Neural progenitor cell (in vitro differentiated cells): ENCODE measurements at places on chromosomes 16 and 17. TPM values are rescaled to one million over a fixed set of nuclear protein-coding genes. Genes with fewer than 3 reads are reported as not detected.

The SGCA gene
- total RNA-seq = 1.5 TPM in 1 of 2 replicates, not detected in the other

The JUP gene
- 28.5 and 91.8 TPM in 2 replicates for total RNA-seq

The TNFSF12 gene
- total RNA-seq = 0.75 and 2.4 TPM in 2 replicates

The KRT12 gene
- total RNA-seq = not detected in 2 replicates

The RILP gene
- total RNA-seq = 0.13 and 2.8 TPM in 2 replicates

The SLC6A2 gene
- total RNA-seq = not detected in 2 replicates

The MAPK7 gene
- 12.2 and 20.7 TPM in 2 replicates for total RNA-seq

DNA sequence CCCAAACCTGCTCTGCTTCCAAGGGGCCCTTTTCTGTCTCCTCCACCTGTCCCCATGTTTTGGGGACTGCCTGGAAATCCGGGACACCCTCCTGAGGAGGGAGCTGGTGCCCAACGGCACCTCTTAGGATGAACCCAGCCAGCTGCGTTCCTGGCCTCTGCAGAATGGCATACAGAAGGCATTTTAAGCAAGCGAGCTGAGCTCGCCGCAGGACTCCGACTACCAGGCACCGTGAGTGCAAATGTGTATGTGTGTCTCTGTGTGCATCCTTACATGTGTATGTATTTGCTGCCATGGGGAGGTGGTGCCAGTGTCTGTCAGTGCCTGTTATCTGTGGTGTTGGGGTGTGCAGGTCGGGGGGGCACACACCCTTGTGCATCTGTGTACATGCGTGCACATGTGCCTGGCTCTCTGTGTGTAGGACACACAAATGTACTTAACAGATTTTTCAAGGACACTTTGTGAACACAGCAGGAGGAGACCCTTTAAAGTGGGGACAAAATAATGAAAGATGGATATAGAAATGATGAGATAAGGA, 39.3 kb downstream of the ABAT start:
- DNase-seq = peak; percentile 31

DNA sequence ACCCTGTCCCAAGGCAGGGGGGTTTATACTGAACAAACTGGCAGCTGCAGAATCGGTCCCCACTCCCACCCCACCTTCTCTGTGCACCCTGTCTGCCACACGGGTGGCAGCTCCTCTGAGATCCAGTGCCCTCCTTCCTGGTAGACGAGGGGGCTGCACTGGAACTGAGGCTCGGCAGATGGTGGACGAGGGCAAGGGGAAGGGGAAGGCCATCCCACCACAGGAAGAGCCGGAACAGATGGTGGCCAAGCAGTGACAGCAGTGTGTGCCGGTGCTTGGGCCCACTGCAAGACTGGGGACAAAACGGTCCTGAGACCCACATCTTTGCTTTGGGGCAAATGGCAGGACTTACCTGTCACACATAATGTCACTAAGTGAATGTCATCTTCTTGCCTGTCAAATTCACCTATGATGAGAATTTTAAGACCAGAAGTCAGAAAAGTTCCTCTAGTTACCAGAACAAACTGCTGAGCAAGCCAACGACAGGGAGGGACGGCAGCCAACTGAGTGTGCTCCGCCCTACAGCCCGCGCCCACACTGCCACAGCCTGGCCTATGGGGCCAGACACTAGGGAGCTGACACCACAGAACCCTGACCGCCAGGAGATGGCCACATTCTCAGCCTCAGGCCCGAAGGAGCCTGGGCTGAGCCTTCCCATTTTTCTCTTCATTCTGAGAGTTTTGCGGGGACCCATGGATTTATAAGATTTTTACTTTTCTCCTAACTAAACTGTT, 14.4 kb downstream of the NTAN1 start:
- DNase-seq = peak; percentile 29

DNA sequence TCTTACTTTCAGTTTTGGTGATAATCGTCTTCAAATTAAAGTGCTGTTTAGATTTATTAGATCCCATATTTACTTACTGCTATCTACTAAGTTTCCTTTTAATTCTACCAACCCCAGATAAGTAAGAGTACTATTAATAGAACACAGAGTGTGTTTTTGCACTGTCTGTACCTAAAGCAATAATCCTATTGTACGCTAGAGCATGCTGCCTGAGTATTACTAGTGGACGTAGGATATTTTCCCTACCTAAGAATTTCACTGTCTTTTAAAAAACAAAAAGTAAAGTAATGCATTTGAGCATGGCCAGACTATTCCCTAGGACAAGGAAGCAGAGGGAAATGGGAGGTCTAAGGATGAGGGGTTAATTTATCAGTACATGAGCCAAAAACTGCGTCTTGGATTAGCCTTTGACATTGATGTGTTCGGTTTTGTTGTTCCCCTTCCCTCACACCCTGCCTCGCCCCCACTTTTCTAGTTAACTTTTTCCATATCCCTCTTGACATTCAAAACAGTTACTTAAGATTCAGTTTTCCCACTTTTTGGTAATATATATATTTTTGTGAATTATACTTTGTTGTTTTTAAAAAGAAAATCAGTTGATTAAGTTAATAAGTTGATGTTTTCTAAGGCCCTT, 56.8 kb downstream of the HLF start:
- no peak for DNase-seq

DNA sequence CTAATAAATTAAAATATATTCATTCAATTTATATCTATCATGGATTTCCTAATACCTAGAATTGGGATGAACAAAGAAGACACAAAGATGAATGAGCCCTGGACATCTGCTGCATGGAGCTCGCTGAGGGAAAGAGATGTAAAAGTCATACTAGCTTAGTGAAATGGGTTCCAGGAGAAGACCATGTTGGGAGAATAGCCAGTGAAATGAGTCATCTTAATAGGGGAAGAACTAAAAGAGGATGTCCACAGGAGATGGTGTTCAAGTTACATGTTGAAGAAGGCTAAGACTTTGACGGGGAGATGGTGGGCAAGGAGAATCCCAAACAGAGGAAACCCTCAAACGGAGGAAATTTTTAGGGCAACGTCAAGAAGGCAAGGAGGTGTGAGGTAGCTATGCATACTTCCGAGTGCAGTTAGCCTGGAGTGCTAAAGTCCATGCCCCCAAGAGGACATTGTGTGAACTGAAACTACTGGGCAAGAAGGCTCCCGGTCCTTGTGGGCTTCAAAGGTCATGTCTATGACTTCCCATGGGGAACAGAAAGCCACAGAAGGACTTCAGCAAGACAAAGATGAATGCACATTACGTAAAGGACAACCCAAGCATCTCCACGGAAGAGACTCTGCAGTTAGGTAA, 220.5 kb upstream of the CDH11 start:
- DNase-seq = peak; percentile 2

DNA sequence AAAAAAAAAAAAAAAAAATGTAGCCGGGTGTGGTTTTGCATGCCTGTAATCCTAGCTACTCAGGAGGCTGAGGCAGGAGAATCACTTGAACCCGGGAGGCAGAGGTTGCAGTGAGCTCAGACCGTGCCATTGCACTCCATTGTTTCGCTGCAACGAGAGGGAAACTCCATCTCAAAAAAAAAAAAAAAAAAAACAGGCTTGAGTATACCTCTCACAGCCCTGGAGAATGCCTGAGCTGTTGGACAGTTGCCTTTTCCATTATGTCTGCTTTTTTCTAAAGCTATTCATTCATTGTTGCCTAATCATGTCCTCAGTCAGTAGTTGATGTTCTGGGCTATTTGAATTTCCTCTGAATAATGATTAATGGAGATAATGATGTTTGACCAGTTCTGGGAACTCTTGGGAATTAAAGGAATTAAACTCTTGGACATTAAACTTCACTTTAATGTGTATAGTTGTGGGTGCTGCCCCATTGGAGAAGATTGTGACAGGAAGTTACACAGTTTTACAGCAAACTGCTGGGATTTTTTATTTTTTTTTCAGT, 11.8 kb downstream of the HMOX2 start:
- DNase-seq = no peak

DNA sequence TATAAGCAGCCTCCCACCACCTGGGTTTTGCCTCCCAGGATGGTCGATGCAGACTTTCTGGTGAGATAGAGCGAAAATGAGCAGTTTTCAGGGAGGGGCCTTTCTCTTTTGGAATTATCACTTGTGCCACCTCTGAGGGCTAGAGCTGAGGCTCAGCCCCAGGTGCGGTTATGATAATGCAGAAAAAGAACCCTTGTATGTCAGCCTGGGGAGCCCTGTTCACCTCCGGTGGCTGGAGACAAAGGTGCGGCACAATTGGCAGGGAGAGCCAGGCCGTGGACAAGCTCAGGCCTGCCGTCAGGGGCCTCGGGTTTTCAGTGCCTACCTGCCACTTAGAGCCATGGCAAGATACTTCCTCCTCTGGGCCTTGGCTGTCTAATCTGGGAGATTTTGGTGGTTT, 4.4 kb downstream of the SCPEP1 start:
- no peak for DNase-seq

- no peak for DNase-seq
Measured at GRCh38 chr17:62898239-62898864, 67.7 kb upstream of the TANC2 start.

DNA sequence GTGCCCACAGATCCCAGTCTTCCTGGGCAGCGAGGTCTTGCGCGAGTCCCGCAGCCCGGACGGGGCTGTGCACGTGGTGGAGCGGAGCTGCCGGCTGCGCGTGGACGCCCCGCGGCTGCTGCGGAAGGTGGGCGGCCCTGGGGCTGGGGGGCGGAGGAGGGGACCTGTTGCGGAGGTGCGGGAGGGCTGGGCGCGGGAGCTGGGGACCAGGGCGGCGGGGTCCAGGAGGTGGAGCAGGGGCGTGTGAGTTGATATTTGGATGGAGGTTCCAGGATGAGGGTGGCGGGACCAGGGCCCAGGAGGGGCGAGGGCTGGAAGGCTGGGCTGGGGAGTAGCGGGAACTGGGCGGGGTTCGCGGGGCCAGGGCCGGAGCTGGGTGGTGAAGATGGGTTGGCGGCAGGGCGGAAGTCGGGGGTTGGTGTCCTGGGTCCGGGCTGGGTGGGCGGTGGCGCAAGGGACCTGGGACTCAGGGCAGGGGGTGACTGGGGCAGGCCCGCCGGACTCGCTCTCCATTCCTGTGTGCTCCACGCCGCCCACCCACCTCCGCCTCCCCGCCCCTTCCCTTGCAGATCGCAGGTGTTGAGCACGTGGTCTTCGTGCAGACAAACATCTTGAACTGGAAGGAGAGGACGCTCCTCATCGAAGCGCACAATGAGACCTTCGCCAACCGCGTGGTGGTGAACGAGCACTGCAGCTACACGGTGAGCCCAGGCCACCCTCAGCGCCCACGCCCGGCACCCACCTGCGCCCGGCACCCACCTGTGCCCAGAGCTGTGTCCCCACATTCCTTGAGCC, 29.6 kb downstream of the SEC14L5 start:
- DNase-seq = peak; percentile 40

DNA sequence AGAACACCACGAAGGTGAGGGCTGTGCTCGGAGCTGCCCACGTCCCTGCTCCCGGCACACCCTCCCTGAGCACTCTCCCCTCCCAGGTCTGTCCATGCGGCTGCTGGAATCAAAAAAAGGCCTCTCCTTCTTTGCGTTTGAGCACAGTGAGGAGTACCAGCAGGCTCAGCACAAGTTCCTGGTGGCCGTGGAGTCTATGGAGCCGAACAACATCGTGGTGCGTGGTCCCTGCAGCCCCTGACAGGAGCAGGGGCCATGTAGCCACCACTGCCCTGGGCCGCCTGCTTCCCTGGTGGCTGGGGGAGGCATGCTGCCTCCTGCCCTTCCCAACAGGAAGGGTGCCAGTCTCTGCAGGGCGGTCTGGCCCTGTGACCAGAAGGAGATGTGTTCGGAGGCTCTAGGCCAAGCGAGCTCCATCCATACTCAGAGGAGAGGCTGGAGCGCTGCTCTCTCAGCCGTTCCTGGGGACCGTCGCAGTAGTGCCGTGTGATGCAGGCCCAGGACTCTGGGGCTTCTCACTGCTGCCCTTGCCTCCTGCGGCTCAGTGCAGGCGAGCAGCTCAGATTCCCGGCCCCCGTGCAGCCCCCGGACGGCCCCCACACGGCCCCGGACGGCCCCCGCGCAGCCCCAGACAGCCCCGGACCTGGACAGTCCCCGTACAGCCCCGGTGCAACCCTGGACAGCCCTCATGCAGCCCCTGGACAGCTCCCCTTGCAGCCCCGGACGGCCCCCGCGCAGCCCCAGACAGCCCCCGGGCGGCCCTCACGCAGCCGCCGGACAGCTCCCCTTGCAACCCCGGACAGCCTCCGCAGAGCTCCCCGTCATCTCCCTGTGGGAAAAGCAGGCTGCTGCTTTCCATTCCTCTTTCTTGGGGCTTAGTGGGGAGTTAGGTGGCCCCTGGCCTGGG, 20.5 kb downstream of the TCF25 start:
- no peak for DNase-seq

DNA sequence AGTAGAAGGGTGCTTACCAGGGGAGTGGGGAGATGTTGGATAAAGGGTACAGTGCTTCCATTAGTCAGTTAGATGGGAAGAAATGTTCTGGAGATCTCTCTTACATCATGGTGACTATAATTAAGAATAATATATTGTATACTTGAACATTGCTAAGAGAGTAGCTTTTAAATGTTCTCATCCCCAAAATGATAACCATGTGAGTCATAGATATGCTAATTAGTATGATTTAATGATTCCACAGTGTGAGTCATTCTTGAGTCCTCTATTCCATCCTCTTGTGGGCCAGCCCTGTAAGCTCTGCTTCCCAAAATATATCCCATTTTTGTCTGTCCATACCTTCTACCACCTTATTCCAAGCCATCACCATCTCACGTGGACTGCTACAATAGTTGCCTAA, 80.6 kb upstream of the CDH11 start:
- DNase-seq = no peak

GRCh38 chr17:27244491-27245223, 49.3 kb upstream of the WSB1 start:
- peak; percentile 33 for DNase-seq

DNA sequence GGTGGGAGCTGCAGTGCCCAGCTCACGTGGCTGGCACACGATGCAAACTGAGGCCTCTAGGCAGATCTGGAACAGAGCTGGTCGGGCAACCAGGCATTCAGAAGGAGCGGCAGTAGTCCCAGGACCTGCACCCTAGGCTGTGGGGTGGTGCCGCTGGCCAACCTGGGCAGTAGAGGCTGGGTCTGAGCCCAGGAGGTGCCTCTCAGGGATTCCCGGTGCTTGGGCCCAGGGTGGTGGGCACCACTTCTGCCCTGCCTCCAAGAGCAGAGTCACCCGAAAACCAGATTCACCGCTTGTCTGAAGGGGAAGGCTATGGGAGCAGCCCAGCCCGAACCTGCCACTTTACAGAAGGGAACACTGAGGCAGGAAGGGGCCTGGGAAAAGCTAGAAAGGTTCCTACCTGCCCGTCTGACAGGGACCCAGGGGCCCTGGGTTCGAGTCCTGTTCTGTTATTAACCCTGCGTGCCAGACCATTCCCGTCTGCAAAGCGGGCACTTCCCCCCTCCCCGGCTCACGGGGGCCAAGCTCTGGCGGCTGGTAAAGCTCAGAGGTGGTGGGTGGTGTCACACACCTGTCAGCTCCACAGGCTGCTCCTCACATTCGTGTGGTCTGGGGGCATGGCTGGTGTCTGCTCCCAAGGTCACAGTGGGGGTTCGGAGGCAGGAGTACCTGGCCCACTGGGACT, 16.9 kb downstream of the GLIS2 start:
- no peak for DNase-seq
